Activated naive CD8-positive, alpha-beta T cell treated with anti-CD3 and anti-CD28 coated beads for 36 hours (primary cell): ENCODE measurements at places on chromosomes 1 and 21.

DNA sequence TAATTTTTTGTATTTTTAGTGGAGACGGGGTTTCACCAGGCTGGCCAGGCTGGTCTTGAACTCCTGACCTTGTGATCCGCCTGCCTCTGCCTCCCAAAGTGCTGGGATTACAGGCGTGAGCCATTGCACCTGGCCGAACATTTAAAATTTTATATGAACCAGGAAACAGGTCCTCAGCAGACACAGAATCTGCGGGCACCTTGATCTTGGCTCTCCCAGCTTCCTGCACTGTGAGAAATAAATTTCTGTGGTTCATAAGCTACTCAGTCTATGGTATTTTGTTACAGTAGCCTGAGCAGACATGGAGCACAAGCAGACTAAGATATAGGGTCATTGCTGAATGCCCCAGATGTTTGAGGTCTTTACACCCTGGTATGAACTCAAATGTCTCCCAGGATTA lies 23.6 kb upstream of the CTH start:
- DNase-seq, result no peak

- DNase-seq, result no peak
Observed at GRCh38 chr1:156522443-156522970, 21.9 kb upstream of the MEF2D start.

- no peak for DNase-seq
Observed at GRCh38 chr1:108664481-108664880, 3.6 kb upstream of the HENMT1 start.

DNA sequence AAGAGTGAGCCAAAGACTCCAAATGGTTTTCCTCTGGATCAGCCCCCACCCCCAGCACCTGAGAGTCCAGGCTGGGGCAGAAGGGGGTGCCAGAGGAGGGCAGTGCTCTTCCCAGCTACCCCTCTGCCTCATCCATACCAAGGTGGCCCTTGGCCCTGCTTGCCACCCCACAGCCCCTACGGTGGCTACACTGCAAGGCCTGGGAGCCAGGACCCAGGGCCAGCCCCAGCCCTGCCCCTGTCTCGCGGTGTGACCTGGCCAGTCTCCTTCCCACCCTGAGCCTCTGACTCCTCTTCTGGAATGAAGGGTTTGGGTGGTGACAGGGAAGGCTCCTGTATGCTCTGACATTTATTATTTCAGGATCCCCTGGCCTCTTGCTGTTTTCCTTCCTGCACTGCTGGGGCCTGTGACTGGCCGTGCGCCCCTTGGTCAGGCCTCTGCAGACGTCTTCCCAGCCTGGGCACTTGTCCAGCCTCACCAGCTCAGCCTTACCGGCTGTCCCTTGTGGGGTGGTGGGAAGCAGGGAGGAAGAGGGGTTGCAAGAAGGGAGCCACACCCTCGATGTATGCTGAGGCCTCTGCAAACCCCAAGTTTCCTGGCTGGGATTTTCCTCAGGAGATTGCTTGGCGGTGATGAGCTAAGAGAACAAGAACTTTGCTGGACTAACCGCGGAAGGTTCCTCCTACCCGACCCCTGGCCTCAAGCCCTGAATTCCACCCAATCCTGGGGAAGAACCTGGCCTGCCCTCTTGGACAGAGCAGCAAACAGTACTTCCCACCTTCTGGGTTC lies 13.5 kb downstream of the ASAP3 start:
- no peak for DNase-seq

- no peak for DNase-seq
Observed at GRCh38 chr1:112264010-112264409, 132.0 kb upstream of the CTTNBP2NL start.

DNA sequence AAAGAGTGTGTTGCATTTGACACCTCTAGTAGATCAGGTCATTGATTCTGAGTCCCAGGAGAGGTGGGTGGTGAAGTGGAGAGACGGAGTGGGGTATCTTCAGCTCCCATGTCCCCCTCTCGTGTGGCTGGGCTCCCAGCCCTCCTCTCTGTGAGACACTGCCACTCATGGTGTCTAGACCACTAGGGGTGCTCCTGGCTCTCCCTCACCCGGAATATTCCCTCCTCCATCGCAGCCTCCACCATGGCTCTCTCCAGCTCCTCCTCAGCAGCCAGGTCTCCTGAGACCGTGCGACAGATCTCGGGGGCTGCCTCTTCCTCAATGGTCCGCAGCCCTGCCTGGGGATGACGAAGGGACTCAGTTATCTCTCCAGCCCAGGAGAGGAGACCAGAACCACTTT lies 20.6 kb upstream of the KIF21B start:
- DNase-seq, result no peak

- DNase-seq, result no peak
Observed at GRCh38 chr1:80536461-80536860, 1264.3 kb upstream of the ADGRL2 start.

DNA sequence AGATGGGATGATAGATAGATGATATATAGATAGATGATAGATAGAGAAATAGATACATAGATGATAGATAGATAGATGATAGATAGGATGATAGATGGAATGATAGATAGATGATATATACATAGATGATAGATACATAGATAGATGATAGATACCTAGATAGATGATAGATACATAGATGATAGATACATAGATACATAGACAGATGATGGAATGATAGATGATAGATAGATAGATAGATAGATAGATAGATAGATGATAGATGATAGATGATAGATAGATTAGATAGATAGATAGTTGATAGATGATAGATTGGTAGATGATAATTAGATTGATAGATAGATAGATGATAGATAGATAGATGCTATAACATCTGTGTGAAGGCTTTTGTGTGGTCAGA lies 201.7 kb upstream of the RAB4A start:
- DNase-seq, result no peak

DNA sequence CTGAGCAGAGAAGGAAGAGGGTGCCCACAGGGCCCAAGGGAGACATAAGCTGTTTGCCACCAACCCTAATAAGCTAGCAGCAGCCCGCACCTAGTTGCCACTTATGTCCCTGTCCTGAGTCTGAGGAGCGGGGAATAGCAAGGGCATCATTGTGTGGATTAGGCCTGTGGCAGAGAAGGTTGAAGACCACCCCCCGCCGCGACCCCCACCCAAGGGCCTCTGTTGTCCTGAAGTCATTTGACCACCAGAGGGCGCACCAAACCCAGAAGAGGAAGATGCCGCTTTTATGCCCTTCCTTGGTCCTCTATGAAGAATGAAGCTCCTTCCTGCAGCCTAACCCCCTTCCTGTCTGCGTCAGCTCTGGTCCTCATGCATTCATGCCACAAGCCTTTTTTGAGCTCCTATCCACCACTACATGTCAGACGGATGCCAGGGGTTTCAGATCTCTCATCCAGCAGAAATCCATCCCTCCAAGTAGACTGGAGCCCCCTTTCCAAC lies 16.6 kb downstream of the RHBG start:
- peak; percentile 58 for DNase-seq

DNA sequence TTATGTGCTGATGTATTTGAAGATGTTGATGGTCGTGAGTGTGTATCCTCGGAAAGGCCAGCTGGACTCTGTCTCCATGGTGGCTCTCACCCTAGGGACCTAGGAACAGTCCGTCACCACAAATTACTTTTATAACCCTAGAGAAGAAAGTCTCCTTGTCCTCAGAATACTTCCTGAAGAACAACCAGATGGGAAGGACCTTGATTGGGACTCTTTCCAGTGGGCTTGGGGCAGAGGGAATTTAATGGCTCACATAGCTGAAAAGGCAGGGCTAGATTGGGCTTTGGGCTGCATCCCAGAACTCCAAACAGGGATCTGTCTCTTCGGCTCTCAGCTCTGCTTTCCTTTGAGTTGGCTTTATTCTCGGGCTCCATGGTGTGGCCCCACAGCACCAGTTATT lies 90.8 kb downstream of the TBX19 start:
- no peak for DNase-seq

GRCh38 chr1:244387415-244387814 lies 64.3 kb downstream of the ADSS2 start:
- DNase-seq, result no peak

GRCh38 chr1:2212532-2213491 lies 15.3 kb upstream of the SKI start:
- peak; percentile 59 for DNase-seq

GRCh38 chr1:21935891-21936365 lies 1.2 kb downstream of the HSPG2 start:
- DNase-seq, result no peak

- DNase-seq, result no peak
Observed at GRCh38 chr1:197327776-197328364, 59.8 kb downstream of the CRB1 start.

GRCh38 chr1:244599937-244600350 lies 53.0 kb upstream of the DESI2 start:
- no peak for DNase-seq

DNA sequence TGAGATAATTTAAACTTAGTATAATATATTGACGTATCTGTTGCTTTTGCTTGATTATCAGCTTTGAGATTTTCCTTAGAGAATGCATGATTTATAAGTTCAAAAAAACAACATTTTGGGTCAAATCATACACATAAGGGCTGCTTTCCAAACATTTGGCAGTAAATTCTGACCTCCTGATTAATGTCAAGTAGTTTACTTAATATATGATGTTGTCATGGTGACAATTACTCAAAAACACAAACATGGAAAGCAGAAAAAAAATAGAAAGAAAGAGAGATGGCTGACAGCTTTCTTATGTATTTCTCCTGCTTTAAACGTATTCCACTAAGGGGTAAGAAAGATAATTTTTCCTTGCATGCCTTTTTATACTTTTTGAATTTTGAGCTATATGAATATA lies 258.2 kb upstream of the C1orf105 start:
- no peak for DNase-seq

DNA sequence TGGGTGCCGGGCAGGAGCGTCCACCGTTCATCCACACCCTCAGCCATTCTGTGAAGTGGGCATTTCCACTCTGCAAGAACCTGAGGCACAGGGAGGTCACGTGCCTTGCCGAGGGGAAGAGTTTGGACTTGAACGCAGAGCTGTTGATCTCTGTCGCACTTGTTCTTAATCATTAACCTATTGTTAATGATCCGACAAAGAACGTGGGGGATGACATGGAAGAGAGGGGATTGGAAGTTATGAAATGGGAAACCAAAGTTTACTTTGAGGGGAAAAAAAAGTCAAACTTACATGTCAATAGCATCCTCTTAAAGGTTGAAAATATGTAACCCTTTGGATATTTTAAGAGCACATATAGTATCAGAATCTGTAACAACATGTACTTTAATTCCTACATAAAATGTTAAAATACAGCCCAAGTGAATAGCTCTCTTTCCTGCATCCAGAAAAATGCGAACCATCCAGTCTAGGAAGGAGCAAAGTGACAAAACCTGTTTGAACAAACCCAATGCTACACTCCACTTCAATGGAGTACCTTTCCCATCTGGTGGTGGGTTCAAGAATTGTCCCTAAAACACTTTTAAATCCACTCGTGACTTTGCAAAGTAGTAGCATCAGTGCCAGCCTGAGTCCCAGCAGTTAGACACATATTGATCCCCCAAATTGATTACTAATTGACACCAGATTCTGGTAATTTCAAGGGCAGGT lies 75.5 kb downstream of the SETD4 start:
- no peak for DNase-seq

DNA sequence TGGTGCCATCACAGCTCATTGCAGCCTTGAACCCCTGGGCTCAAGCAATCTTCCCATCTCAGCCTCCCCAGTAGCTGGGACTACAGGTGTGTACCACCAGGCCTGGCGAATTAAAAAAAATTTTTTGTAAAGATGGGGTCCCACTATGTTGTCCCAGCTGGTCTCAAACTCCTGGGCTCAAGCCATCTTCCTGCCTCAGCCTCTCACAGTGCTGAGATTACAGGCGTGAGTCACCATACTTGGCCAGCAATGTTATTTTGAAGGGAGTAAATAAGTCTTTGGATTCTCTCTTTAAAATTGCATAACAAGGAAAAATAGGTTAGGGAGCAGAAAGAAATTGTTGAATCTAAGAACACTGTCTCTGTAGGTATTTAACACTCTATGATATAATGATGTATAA lies 111.3 kb downstream of the RPS6KC1 start:
- no peak for DNase-seq
